Stomach (tissue), 19 donors: ENCODE measurements at places on chromosomes 5 and 9. TPM values are rescaled to one million over a fixed set of nuclear protein-coding genes. Genes with fewer than 3 reads are reported as not detected.

WASHC1 gene
- 7.9 TPM for total RNA-seq

GABRB2 gene
- 0.14 TPM for total RNA-seq

FANCG gene
- total RNA-seq, result 8.8 TPM

GRCh38 chr9:82134010-82134409 is 145.4 kb downstream of the SPATA31D1 start:
- no peak for DNase-seq

DNA sequence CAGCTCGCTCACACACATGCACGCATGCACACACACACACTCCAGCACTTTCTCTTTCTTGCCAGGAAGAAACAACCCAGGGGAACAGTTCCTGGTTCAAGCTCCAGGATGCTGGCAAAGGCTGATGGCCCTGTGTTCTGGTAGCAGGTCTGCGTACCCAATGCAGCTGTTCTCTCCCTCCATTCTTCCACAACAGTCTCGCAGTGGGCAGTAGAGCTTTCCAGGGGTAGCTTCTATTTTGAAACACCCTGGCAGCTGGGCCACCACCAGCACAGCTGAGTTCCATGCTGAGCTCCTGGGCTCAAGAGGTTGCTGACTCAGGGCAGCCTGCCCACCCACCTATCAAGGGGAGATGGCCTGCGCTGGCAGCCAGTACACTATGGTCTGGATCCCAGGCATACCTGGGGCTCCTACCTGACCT is 4.7 kb downstream of the VDAC1 start:
- peak; percentile 47 for DNase-seq

GRCh38 chr5:145483212-145483611 is 351.9 kb downstream of the PRELID2 start:
- DNase-seq, result no peak

DNA sequence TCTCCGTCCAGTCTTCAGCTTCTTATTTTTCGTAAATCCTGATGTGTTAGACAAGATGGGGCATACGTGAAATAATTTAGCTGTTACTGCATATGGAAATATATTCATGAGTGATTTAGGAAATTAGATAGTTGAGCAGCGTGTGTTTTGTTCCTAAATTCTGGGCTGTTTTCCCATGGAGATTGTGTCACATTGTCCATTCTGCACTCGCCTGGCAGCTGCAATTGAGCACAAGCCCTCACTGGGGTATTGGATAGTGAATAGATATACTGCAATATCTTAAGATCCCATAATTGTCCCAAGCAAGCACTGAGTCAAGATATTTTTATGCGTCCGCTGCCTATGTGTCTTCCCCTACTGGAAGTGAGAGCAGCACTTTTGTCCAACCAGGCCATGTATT is 1027.1 kb upstream of the WWC1 start:
- no peak for DNase-seq

DNA sequence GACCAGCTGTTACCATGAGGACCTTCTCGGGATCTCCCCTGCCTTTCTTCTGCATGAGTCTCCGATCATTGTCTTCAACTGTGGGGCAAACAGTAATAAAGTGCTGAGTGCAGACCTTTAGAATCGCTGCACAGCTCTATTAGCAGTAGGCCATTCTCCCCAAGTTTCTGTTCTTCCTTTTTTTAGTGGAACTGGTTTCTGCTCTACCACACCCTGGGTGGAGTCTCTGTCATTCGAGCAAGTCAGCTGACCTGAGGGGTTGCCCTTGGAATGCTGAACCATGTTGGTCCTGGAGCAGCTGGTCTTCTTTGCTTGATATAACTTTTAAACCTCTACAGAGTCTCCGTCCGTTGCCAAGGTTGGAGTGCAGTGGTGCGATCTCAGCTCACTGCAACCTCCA is 33.4 kb upstream of the GNPDA1 start:
- peak; percentile 24 for DNase-seq
